ENCODE measurements at places on chromosomes 3 and 15.

GRCh38 chr15:30033211-30033610, 49.5 kb upstream of the GOLGA8J start:
- no peak for DNase-seq

GRCh38 chr15:100761290-100761935, 118.2 kb upstream of the ALDH1A3 start:
- DNase-seq, result no peak

DNA sequence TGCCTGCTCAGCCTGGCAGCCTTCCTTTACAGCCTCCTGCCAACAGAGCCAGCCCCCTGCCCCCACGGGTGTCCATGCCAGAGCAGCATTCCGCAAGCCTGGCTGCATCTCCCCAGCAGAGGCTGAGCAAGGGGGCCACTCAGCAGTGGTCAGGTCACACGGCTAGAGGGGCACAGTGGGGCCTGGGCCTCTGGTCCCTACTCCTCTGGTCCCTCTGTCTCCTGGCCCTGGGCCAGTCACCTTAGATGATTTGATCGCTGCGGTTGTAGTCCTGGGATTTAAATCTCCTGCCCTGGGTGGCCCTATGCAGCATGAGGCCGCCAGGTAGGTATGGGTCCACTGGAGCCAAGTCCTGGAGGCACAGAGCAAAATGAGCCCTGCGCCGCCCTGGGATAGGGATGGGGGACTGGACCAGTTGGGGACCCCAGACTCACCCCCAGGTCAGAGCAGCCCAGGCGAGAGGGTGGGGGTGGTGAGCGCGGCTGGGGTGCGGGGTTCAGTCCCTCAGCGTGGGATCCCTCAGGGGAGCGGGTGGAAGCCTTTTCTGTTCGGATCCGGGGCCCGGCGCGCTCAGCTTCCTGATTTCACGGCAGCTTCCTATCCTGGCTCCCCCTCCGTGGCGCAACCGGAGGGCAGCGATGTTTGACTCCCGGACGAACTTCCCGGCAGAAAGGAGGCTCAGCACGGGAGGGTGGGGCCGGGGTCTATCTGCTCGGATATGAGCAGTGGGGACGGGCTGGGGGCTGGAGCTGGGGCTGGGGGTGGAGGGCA, at the start of gene ZBTB47:
Gene ZBTB47 (plus strand): TSS at position 138 of the 771 bp plus-strand sequence. CDS start 4,659 bp downstream, outside the sequence.
- no peak for DNase-seq

DNA sequence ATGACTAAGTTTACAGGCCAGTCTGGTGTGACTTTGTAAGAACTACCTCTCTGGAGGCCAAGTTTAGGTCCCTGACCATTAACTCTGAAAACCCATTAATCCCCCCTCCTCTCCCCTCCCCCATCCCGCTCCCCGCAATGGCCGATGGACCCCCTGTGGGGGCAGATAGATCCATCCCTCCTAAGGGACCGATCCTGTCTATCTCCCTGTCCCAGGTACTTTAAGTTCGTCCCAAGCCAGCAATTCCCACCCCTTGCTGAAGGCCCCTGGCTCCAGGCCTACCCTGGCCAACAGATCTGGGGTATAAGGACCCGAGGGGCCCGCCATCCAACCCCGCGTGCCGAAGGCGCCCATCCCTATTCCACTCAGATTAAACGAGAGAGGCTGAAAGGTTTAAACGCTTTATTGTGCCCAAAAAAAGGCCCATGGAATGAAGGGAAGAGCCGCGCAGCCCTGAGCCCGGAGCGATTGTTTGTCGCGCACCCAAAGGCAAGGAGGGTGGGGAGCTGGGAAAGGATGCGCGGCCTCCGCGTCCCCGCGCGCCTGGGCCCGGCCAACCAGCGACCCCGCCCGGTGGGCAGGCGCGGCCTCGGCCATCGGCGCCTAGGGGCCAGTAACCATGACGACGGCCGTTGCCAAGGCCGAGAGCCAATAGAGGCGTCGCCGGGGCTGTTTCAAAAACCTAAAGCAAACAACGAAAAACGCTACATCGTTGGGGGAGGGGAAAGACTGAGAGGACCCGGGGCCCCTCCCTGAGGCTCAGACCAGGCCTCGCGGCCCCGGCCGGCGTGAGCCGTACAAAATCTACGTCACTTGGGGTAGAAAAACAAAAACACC, 35.9 kb downstream of the HMCES start:
- DNase-seq, result peak; percentile 91

DNA sequence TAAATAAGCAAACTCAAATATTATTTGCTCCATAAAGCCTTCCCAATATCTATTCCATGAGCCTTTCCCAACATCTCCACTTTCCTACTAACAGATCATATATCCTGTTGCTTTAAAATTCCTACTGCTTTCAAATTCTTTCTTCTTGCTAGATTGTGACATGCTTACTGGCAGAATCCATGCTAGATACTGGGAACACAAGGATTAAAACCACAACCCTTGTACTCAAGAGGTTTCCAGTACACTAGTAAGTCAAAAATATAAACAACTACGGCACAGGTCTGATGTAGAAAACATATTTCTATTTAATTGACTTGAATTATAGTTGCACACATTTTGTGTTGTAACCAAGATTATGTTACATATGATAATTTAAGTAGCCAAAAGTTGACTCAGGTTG, 275.0 kb downstream of the ZBTB20 start:
- DNase-seq, result no peak

DNA sequence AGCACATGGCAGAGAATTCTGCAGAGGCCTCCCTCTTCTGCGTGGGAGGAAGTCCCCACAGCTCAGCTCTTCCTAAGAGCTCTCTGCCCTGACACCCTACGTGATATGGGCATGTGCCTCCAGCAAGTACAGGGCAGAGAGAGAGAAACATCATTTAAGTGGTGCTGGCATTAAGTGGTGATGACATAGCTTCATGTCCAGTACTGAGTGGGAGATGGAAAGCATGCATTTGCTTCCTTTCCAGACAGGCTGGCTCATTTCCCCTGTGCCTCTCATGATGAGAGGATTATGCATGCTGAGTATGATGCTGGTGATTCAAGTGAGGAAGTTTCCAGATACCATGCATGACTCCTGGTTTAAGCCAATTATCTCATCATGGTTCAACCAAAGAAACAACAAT, 26.9 kb downstream of the BFSP2 start:
- no peak for DNase-seq

DNA sequence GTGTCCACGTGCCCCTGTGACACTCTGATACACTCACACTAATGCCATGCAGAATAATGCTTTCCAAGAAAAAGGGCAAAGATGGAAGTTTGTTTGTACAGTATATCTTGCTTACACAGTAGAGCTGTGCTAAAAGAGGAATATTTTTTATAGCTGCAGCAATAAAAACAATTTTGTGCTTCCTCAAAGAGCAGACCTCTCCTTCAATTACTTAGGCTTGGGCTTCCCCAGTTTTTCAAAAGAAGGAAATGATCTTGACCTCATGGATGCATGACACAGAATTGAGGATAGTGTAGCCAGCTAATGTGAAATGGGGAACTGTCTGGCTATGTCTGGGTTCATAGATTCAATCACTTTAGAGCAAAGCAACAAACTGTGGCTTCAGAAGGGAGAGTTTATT, 137.4 kb downstream of the STT3B start:
- no peak for DNase-seq

- DNase-seq, result no peak
Observed at GRCh38 chr3:5021116-5022092, 42.2 kb downstream of the BHLHE40 start.

- DNase-seq, result no peak
Observed at GRCh38 chr15:50304836-50305235, 39.3 kb upstream of the HDC start.

- no peak for DNase-seq
Observed at GRCh38 chr15:43106486-43106829, 620 bp upstream of the UBR1 start.

DNA sequence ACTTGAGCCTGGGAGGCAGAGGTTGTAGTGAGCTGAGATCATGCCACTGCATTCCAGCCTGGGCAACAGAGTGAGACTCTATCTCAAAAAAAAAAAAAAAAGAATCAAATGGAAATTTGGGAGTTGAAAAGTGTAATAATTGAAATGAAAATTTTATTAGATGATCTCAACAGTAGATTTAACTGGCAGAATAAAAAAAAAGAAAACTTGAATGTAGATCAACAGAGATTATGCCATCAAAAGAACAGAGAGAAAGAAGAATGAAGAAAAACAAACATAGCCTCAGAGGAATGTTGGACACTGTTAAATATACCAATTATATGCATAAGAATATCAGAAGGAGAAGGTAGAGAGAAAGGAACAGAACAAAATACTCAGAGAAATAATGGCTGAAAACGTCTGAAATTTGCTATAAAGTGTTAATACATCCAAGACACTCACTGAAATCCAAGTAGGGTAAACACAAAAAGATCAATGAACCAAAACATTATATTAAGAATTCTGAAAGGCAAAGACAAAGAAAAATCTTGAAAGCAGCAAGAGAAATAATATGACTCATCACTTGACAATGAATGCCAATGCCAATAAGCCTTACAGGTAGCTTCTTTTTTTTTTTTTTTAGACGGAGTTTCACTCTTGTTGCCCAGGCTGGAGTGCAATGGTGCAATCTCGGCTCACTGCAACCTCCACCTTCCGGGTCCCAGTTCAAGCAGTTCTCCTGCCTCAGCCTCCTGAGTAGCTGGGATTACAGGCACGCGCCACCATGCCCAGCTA, 14.6 kb upstream of the ELP6 start:
- DNase-seq, result no peak

DNA sequence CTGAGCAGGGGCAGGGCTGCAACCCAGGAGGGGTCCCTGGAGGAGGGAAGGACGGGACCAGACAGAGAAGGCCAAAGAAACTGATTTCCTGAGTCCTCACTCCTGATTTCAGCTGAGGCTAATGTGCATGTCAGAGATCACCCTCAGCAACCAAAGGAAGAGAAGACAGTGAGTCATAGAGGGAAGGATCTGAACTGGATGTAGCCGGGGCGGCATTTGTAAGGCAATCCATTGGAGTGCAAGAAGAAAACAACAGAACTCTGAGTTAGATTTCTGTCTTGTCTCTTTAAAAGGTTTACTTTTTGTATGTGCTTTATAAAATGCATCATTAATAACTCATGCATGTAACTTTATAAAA, 105.3 kb upstream of the AGBL1 start:
- no peak for DNase-seq

GRCh38 chr3:89340408-89340807, 233.0 kb downstream of the EPHA3 start:
- DNase-seq, result no peak

- no peak for DNase-seq
Observed at GRCh38 chr3:129597087-129597999, 9.1 kb downstream of the PLXND1 start.

DNA sequence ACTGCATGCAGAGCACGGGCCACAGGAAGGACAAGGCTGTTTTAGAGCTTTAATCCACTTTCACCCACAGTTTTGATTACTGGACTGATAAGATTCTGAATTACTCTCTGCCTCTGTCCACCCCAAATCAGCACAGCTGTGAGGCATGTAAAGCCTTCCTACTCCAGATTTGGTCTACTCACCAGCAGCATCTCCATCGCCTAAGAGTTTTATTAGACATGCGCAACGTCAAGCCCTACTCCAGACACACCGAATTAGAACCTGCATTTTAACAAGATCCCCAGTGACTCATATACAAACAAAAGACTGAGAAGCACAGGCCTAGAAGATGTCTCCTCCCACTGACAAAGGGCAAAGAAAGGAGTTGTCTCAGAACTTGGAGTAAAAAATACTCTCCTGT, 221.2 kb downstream of the TUSC7 start:
- DNase-seq, result no peak

DNA sequence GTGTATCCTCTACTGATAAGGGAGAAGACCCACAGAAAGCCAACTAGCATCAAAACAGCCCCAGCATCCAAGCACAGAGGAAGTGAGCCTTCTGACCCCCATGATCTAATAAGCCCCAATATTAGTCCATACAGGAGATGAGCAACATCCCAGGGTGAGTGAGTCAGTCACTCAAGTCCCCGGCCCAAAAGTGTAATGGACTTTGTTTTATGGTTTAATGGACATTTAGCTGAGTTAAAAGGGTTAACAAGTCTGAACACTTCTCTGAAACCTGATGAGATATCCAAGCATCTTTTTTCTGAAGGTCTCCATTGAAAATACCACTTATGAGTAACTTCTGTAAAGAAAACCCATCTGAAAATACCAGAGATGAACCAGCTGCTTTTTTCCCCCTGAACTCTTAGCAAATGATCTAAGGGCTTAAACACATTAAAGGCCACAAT, 115.6 kb downstream of the GREM1 start:
- DNase-seq, result no peak

DNA sequence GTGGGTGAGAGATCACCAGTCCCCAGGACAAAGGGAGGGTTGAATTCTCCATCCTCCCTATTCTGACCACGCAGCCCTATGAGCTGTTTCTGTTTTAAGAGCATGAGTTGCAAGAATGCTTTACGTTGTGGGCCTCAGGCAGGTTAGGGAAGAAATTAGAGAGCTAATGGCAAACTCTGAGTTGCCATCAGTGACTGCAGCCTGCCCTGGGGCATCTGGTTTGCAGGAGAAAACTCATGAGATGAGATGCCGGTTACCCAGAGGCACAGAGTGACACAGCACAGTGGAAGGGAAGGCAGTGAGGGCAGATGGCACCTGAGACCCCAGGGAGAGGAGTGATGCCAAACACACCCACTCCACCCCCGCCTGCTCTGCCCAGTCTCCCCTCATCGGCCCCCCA, 265.3 kb downstream of the CD47 start:
- DNase-seq, result no peak

DNA sequence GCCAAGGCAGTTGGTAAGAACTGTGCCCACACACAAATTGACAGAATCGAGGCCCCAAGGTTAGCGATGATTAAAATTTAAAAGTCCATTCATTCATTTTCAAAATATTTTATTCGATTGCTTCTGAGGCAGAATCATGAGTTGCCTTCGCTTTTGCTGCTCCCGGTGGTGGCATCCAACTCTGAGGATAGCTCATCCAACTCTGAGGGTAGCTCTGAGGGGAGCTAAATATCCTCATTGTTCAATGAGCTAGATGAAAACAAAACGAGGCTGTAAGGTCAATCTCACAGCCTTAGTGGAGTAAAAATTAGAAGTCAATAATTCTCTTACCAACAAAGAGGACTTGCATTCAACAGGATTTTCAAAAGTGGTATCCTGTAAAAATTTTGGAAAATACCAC, 897 bp upstream of the CHL1 start:
- no peak for DNase-seq

GRCh38 chr3:38095669-38096483, 41.1 kb downstream of the ACAA1 start:
- DNase-seq, result no peak

DNA sequence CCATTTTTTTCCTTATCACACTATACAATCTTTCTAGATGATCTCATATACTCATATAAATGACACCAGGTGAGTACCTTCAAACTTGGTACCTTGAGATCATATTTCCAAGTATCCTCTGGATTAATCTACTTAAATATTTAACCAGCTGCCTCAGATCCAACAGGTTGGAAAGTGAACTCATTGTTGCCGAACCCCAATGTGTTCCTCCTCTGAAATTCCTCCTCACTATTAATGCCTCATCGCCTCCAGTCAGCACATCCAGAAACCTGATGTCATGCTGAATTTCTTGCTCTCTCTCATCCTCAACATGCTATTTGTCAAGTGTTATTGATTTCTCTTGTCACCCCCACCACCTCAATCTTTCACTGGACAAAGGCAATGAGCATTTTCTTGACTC, 221.8 kb downstream of the FMN1 start:
- DNase-seq, result no peak

GRCh38 chr3:52039846-52040245, 16.5 kb downstream of the DUSP7 start:
- DNase-seq, result peak; percentile 64

All from cerebellum (tissue), 4 donors.